ENCODE measurements at places on chromosomes 3 and 15.

- no peak for DNase-seq
Measured at GRCh38 chr15:52150043-52150825, 37.7 kb upstream of the BCL2L10 start.

DNA sequence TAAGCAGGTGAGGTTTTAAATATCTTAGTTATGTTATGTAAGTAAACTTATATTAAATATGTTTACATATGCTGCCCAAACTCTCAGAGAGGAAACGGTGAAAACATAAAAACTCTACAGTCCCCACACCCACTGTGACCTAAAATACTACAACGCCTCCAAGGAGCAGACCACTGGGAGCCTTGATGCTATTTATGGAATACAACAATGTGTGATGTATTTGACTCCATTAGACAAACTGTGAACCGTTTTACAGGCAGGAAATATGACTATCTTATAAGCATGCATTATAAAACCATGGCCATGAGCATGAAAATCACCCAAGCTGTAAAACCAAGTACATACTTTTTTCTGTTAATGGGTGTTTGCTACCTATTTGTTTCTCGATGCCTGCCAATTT lies 379.5 kb upstream of the TBL1XR1 start:
- no peak for DNase-seq

GRCh38 chr15:49860101-49860500 lies 239.3 kb downstream of the DTWD1 start:
- DNase-seq: no peak

- DNase-seq: no peak
Measured at GRCh38 chr15:85430406-85431204, 50.2 kb downstream of the AKAP13 start.

DNA sequence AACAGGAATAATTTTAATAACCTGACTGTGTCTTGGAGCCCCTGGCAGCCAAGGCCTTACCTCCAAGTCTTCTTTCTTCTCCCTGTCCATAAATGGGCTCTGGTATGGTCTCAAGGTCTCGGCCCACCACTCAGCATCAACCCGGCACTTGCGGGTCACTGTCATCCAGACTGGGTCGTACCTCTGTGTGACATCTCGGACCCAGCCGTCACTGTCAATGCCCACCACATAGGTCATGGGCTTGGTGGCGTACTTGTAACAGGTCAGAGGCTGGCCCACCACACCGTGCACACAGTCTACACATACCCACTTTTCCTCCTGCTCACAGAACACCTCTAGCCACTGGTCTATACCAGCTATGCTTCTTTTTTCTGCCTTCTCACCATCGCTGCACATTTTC lies 20.4 kb downstream of the XPC start:
- DNase-seq: no peak

- DNase-seq: no peak
Measured at GRCh38 chr3:125694761-125695294, 99.5 kb upstream of the OSBPL11 start.

- no peak for DNase-seq
Measured at GRCh38 chr15:35306361-35306981, 221.4 kb upstream of the NANOGP8 start.

DNA sequence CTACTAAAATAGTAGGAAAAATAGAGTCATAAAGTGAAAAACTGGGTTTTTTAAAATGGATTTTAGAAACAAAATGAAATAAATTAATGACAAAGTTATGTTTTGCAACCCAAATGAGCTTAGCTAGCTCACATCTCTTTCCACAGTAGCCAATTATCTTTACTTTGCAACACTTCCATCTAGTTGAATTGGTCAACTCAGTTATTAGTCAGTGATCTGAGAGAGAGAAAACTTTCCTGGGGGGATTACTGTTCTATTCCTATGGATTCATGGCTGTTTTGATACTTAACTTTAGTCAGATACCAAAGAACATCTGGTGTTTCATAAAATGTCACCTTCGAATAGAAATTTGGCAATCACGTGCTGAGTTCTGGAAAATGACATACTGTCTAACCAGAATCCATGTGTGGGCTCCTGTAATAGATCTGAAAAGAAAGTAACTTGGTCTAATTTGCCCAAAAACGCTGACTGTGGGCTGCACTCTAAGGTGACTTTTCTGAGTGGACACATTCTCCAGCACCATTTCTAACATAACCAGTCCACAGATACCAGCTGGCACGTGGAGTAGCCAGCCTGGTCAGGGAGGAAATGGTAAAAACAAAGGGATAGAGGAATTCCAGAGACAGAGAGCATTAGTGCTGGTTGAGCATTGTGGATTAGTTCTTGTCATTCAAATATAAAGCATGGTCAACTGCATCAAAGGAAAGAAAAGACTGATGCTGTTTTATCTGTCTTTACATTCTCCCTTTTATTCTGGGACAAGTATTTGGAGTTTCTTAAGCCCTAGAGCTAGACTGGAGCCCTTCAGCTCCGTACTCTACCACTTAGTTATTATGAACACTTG lies 45.2 kb upstream of the CCDC80 start:
- no peak for DNase-seq

- DNase-seq: no peak
Measured at GRCh38 chr3:100992231-100993012, 799 bp downstream of the ABI3BP start.

- DNase-seq: no peak
Measured at GRCh38 chr3:121228971-121229370, 316.8 kb downstream of the POLQ start.

- DNase-seq: no peak
Measured at GRCh38 chr3:52733256-52733891, 27.5 kb downstream of the SPCS1 start.

- DNase-seq: no peak
Measured at GRCh38 chr15:68682330-68682729, 103.5 kb downstream of the CORO2B start.
